ENCODE measurements at places on chromosomes 1 and 21.

DNA sequence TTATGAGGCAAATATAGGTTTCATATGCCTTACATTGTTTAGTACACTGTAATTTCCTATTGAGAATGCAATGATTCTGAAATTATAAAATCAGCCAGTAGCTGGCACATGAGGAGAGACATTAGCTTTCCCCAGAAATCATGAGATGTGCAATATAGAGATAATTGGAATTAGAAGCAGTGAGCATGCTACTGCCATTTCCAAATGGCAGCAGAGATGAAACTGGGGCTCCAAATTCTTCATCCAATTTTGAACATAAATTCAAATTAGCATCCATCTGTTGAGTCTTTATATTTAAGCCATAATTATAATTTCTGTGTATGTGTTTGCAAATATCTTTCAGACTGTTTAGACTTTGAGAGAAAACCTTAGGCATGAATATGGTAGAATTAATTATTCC is 28.8 kb downstream of the PTGER3 start:
- no peak for DNase-seq

- DNase-seq, result no peak
Measured at GRCh38 chr21:45554477-45555175, 12.4 kb upstream of the SLC19A1 start.

DNA sequence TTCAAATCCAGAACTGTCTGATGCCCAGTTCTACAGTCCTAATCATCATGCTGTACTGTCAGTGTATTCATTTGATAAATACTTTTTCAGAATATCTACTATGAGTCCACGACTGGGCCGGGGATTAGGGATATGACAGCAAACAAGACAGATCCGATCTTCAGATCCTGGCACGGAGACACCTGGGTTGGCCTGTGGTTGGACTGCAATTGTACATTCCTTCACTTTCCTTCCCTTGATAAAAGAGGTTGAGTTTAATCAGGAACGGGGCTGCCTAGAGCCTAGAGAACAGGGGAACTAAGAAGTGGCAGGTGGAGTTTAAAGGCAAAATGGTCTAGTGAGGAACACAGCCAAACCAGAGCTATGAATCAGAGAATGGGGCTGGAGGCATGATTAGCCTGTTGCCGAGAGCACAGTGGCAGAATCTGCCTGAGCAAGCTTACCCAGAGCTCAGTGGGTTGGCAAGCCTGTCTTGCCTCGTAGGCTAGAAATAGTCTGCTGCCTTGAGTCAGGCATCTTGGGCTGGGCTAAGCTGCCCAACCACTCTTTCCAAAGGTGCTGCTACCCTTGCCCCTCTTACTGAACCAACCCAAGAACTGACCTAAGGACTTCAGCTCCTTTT is 38.1 kb upstream of the PTCH2 start:
- no peak for DNase-seq

DNA sequence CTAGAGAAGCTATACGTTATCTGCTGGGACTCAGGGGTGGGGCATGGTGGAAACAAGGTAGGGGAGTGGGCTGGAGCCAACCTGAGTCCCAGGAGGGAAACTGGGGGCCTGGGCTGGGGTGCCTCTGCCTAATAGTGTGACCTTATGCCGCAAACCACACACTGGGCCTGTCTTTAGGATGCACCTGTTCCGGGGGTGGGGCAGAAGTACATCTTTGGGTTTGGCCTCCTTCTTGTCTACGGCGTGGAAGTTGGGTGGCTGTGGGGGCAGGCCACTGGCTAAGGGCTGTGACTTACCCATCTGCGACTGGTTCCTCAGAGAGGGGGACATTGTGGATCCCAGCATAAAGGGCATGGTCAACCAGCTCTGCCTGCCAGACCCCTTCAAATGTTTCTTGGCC is 44.2 kb downstream of the FAAH start:
- DNase-seq, result no peak

DNA sequence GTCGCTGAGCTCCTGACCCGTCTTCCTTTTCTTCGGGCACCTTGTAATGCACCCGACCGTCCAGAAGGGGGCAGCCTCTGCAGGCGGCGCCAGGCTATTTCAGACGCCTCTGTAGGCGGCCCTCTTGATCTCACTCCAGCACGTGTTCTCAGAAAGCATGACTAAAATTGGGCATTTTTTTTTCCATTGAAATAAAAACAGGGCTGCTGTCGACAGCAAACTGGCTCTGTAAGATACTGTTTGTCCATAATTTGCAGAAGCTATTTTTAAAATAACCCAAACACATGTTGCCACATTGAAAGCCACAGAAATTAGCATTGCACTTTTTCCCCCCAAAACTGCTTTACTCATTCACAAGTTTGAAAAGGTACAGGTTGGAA is 78.0 kb downstream of the STUM start:
- peak; percentile 56 for DNase-seq

Data from thoracic aorta (tissue), 2 donors.